ENCODE measurements at places on chromosomes 5 and 9. TPM values are rescaled to one million over a fixed set of nuclear protein-coding genes. Genes with fewer than 3 reads are reported as not detected.

BASP1 gene
- total RNA-seq, result 0.85 TPM

DMRT3 gene
- not detected for total RNA-seq

MARCHF11 gene
- total RNA-seq, result not detected

TERT gene
- total RNA-seq, result 6.2 TPM

MYOT gene
- not detected for total RNA-seq

CTNND2 gene
- total RNA-seq, result not detected

NUTM2G gene
- not detected for total RNA-seq

FGF10 gene
- not detected for total RNA-seq

TTC23L gene
- 0.30 TPM for total RNA-seq

BRD3 gene
- total RNA-seq, result 32.3 TPM

DNA sequence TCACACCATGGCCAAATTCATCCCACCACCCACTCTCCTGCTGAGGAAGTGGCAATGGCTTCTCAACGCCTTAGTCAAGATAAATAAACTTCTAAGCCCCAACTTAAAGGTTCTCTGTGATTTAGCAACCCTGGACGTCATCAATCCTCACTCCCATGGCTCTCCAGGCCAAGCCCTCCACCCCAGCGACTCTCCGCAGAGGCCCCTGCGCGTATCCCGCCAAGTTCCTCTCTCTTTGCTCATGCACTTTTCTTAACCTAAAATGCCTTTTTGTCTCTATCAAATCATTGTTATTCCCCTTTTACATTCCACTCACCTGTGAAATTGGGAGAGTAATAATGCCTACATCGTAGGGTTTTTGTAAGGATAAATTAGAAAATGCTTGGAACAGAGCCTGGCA, 88.6 kb downstream of the NRG2 start:
- peaks cover 5% of the 10 kb centered on the region for H3K27me3 ChIP-seq
- H3K36me3 ChIP-seq, result no peaks in the 10 kb centered on the region
- no peaks in the 10 kb centered on the region for H3K4me1 ChIP-seq
- no peak overlapping the region for H3K4me3 ChIP-seq
- H3K27ac ChIP-seq, result no peak overlapping the region

- no peak for DNase-seq
- peaks cover 66% of the 10 kb centered on the region for H3K36me3 ChIP-seq
- peak overlapping the region; percentile 56 for H3K4me3 ChIP-seq
Observed at GRCh38 chr5:142118155-142118686, 9.6 kb downstream of the NDFIP1 start.

- H3K27ac ChIP-seq, result no peak overlapping the region
- H3K4me1 ChIP-seq, result no peaks in the 10 kb centered on the region
- no peaks in the 10 kb centered on the region for H3K36me3 ChIP-seq
- H3K27me3 ChIP-seq, result no peaks in the 10 kb centered on the region
- DNase-seq, result no peak
Observed at GRCh38 chr5:44708602-44709001, 100.1 kb upstream of the MRPS30 start.

GRCh38 chr9:18473652-18474279, at the start of gene ADAMTSL1:
Gene ADAMTSL1 (plus strand): TSS chr9:18474153. CDS start chr9:18474233, 80 bp downstream.
- DNase-seq, result no peak
- H3K4me1 ChIP-seq, result no peaks in the 10 kb centered on the region
- H3K27ac ChIP-seq, result no peak within 1 kb of the TSS

GRCh38 chr9:34771007-34771406, 61.1 kb upstream of the CCL21 start:
- peaks cover 57% of the 10 kb centered on the region for H3K27me3 ChIP-seq
- H3K27ac ChIP-seq, result no peak overlapping the region

DNA sequence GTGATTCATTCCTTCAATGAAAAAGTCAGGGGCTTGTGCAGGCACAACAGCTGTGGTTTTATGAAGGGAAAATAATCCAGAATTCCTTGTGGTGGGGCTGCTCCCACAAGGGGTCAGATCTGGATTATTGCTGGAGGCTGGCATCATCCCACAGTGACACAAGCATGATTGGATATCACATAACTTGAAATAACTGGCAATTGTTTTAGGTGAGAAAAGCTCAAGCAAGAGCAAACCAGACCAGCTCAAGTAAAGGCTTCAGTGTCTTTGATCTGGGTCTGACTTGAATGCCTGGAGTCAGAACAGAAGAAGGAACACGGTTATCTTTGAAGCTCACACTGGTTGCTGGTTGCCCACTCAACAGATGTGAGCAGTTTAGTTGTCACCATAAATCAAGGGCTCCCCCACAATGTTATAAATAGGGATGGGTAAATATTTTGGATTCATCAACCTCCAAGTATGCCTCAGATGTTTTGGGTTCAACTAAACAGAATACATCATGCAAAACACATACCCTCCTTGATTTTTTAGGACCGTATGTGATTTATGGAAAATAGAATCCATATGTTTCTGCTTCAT, 3.1 kb upstream of the ZNF474 start:
- H3K27ac ChIP-seq, result no peak overlapping the region
- no peaks in the 10 kb centered on the region for H3K36me3 ChIP-seq
- no peak for DNase-seq
- no peak overlapping the region for H3K4me3 ChIP-seq
- peaks cover 3% of the 10 kb centered on the region for H3K4me1 ChIP-seq

- H3K36me3 ChIP-seq, result no peaks in the 10 kb centered on the region
- peaks cover 25% of the 10 kb centered on the region for H3K27me3 ChIP-seq
- no peak overlapping the region for H3K27ac ChIP-seq
- H3K4me3 ChIP-seq, result no peak overlapping the region
- no peak for DNase-seq
Observed at GRCh38 chr5:168434001-168434400, 52.3 kb upstream of the RARS1 start.

DNA sequence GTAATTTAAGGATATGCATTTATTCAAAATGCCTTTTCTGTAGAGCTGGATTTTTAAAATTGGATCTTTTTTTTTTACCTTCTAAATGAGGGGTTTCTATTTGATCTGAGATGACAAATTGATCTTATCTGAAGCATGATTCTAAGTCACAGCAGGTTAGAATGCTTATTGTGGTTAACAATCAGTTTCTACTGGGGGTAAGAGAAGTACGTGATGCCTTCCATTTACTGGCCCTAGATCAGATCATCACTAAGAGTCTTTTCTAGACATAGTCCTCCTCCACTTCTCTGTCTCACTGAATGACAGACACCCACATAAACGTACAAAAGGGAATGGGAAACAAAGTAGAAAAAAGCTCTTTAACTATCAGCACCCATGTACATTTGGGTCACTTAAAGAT, 231.9 kb downstream of the DMAC1 start:
- no peaks in the 10 kb centered on the region for H3K4me1 ChIP-seq
- H3K36me3 ChIP-seq, result no peaks in the 10 kb centered on the region
- no peak for DNase-seq
- no peaks in the 10 kb centered on the region for H3K27me3 ChIP-seq
- no peak overlapping the region for H3K27ac ChIP-seq

GRCh38 chr5:96093340-96093739, 131.7 kb upstream of the ELL2 start:
- H3K36me3 ChIP-seq, result no peaks in the 10 kb centered on the region
- H3K4me3 ChIP-seq, result no peak overlapping the region
- no peak overlapping the region for H3K27ac ChIP-seq
- H3K4me1 ChIP-seq, result peaks cover 2% of the 10 kb centered on the region
- DNase-seq, result no peak

- no peaks in the 10 kb centered on the region for H3K36me3 ChIP-seq
- no peak overlapping the region for H3K4me3 ChIP-seq
- no peak for DNase-seq
Observed at GRCh38 chr5:179209359-179210150, 135.7 kb downstream of the ADAMTS2 start.

DNA sequence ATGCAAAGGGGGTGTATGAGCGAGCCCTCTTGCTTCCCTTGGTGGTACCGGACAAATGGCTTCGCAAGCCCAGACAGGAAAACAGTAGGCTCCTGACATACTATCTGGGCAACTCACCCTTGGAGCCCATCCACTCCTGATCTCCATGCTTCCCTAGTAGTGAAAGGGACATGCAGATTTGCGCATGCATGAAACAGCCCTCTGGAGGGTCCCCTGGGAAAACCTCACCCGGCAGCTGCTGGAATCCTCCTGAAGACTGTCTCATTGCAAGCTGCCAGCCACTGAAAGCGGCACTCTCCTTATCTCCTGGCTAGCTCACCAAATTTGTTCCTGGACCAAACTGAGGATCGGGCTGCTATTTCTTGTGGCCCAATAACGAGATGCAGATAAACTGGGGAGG, 10.2 kb downstream of the ZNF169 start:
- H3K27me3 ChIP-seq, result no peaks in the 10 kb centered on the region
- no peak overlapping the region for H3K4me3 ChIP-seq
- peaks cover 13% of the 10 kb centered on the region for H3K4me1 ChIP-seq
- DNase-seq, result no peak

DNA sequence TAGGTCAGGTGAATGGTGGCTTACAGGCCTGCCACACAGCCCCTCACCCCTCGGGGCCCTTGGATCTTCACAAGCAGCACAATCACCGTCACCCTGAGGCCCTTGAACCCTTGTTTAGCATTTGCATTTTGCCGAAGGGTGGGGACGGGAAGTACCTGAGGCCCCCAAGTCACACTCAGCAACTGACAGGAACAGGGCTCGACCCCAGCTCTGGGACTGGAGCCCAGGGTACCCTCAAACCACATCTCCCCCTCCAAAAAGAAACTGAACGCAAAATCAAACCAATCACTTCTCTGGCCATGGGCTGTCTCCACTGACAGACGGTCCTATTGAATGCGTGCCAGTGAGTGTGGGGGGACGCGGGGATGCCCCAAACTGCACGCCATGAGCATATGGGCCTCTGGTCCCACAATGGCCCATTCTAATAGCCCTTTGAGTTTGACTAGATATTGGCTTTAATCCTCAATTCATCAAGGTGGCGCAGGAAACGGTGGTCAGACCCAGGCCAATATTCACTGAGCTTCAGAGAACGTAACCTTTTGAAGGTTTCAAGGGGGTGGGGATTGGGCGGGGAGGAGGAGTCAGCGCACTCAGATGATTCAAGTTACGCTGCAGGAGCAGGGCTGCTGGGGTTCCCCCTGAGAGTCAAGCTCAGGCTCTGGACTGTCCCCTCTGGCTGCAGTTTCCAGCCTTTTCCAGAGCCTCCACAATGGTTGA, 176.0 kb downstream of the DAB2IP start:
- no peaks in the 10 kb centered on the region for H3K27me3 ChIP-seq
- no peaks in the 10 kb centered on the region for H3K4me1 ChIP-seq
- no peak for DNase-seq
- no peaks in the 10 kb centered on the region for H3K36me3 ChIP-seq
- no peak overlapping the region for H3K4me3 ChIP-seq
- no peak overlapping the region for H3K27ac ChIP-seq

Data from activated naive CD8-positive, alpha-beta T cell treated with anti-CD3 and anti-CD28 coated beads for 36 hours (primary cell).